ENCODE measurements at places on chromosomes 13 and 19.

DNA sequence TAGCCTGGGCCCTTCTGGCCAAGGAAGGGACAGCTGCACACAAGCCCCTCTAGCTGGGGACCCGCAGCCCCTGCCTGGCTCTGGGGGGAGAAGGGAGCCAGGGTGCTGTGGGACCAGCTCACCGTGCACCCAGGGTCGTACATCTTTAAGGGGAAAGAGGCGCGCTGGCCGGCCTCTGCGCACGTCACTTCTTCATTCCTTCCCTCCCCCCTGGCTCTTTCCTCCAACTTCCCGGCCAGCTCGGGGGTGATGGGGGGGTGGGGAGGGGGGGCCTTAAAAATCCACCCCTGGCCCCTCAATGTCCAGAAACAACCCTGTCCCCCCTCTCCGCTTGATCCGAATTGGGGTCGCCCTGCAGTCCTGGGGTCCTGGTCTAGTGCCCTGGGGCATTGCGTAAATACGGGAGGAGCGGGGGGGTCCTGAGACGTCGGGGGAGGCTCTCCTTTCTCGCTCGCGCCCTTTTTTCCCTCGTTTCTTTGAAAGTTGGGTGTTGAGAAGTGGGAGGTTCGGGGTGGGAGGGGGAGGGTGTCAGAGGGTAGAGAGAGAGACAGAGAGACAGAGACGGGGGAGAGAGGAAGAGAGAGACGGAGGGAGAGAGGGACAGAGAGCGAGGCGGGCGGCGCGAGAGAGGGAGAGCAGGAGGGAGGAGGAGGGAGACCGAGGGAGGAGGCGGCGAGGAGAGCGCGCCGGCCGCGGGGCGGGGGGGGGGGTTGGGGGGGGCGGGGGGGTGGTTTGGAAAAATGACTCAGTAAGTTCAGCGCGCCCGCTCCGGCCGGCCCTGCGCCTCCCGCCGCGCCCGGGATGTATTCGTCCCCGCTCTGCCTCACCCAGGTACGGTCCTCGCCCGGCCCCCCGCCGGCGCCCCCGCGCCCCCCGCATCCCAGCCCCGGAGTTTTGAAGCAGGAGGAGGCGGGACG lies at the start of gene NFIC:
Gene NFIC (plus strand): TSS at position 748 of the 917 bp plus-strand sequence. CDS start 54 bp downstream, at position 802.
- no peak for DNase-seq

DNA sequence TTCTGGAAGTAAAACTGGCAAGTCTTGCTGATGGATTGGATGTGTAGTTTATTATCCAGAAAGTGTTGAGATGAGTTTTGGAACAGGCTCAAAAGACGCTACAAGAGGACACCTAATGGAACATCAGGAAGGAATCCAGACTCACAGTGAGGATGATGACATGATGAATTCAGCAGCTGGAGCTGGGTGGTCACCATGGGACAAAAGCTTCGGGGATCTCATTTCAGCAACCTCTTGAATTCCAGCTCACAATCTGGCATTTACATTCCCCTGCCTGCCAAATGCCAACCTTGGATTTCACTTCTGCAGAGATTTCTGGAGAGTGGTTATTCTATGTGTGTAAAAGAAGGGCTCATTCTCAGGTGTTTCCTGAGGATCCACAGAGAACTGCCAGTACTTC lies 288.0 kb upstream of the TMTC4 start:
- DNase-seq, result no peak

- no peak for DNase-seq
Observed at GRCh38 chr19:49554701-49555181, 25.6 kb downstream of the NOSIP start.

GRCh38 chr13:112711528-112712265 lies 21.9 kb downstream of the ATP11A start:
- DNase-seq, result no peak

DNA sequence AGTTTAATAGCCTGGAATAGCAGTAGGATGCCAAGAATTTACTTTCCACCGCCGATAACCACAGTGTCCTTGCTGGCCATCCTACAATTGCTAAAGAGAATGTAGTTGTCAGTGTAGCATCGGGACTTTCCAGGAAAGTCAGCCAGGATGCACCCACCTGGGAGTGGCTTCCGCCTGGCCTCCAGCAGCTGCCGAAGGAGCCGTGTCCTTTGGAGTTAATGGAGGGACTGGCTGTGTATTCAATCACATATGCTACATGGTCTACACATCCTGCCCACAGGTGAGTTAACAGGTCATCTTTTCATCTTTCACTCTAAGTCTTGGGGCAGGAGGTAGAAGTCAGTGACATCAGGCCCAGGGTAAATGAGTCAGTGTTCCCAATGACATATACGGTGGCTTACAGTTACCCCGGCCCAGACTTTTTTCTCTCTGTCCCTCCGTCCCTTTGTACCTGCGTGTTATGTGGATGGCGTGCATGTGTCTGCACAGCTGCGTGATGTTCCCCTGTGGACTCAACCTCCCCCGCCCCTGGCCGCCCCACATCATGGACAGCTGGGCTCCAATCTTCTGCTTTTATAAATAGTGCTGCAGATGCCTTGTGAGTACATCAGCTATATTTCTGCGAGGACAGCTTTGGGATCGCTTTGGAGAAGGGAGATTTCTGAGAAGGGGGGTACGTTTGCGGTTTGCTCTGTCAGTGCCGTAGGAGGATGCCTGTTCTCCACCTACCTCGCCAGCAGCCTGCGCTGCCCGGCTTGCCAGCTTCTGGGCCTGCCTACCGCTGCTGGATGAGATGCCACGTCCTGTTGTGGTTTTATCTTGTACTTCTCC lies 63.1 kb downstream of the ATP11A start:
- no peak for DNase-seq

DNA sequence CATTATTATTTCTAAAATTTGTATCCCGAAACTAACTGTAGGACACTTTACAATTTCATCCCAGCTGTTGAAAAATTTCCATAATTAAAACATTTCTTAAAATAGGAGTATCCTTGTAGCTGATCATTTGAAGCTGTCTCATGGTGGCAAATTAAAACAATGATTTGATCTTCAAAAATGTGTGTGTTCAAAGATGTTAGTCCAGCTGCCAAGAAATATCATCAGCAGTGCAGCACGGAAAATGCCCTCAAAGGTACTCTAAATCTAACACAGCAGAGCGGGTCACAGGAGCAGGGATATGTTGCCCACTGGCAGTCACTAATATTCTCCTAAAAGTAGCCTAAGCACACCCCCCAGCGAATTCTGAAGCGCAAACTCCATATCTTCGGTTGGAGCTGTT lies 31.0 kb downstream of the KLF12 start:
- no peak for DNase-seq

DNA sequence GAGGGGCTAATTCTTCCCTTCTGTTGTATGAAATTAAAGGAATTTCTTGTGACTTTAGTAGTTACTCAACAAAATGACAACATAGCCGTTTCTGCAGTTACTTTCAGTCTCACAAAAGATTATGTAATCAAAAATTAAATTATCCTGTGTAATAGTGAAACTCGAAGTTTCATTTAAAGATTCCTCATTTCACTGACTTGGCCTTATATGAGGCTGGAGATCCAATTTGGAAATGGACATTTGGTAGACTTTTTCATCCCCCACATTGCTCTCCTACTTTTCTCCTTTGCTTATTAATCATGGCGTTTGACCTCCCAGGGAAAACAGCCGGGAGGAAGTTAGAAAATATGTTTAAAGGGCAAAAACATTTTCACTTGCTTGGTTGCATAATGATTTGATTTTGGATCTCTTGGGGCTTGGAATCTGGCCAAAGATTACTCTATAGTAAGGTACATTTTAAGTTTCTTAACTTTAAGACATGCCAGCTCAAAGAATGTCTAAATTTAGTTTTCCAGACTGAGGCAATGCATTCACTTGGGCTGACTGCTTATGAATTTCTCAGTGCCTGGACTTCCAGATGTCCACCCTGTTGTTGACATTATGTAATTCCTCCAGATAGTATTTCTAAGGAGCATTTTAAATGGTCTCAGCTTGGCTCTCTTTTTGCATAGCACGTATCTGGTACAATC lies 1364.9 kb upstream of the MIR17HG start:
- peak; percentile 46 for DNase-seq

- DNase-seq, result no peak
Observed at GRCh38 chr19:55615543-55616394, 8.6 kb downstream of the ZNF784 start.

DNA sequence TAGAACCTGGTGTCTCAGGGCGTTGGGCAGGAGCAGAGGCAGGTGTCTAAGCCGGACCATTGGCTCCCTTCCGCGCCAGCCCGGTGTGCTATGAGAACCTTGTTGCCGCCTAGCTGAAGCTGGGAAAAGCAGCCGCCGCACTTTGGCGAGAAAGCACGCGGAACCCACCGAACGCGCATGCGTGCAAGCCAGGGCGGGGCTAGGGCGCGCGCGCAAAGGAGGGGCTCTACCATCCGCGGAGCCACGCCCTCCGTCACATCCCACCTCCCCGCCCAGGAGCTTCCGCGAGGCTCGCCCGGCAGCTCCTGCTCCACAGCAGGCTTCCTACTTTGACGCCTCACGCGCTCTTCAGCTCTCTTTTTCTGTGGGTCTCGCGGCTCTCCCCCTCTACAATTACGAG lies 51.3 kb downstream of the WDR87 start:
- no peak for DNase-seq

Measured in SIG-M5 (cell line).